ENCODE measurements at places on chromosomes 16 and 17.
A peak's percentile ranks its signal among the peaks of the same experiment; 100 is the strongest.

GRCh38 chr17:64741038-64741641 is 79.0 kb upstream of the SMURF2 start:
- DNase-seq = no peak

GRCh38 chr16:73670836-73671820 is 623.2 kb upstream of the ZFHX3 start:
- DNase-seq = no peak

DNA sequence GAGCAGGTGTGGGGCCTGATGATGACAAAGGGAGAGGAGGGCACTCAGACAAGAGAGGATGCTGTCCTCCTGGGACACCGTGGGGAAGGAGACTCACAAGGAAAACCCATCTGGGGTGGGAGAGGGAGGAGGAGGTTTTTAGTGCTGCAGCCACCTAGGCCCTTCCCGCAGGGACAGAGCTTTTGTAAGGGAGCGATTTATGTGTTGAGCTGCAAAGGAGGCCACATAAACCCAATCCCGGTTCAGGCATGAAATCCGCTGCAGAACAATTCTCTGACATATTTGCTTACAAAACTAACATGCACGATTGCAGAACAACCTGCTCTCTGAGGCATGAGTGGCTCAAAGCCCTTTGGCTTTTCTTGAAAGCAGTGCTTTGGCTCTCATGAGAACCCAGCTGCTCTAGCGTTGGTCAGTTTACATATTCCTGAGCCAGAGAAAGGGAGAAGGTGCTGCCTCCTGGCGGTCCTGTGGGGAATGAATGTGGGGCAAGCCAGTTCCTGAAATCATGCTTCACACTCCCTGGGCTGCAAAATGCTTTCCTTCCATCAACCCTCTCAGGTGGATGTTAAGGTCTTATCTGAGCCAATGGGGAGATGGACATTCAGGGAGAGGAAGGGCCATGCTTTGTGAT is 122.4 kb upstream of the NLRP1 start:
- peak; percentile 6 for DNase-seq

DNA sequence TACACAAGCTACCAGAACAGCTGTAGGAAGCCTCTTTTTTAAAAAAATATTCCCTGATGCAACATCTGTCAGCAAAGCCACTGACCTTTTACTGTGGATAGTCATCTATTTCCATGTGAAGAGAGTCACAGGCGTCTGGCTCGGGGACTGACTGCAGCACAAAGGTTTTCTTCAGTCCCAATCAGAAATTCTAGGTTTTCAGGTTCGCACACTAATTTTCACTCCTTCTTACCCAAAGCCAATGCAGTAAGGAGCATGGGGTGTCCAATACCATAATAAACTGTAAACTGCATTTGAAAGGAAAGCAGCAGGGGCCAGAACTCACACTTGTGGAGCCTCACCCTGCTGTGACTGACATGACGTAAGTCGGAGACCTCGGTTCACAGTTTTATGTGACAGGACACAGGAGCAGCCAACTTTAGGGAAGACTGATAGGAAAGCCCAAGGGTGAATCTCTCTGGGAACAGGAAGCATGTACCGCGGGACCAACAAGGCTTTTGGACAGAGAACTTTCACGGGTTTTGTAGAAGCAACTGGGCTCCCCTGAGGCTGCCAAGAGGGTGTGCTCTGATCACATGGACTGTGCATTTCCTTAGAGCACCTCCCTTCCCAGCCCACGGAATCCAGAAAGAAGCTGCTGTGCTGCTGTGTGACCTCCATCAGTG is 9.1 kb upstream of the TMEM100 start:
- DNase-seq = no peak

GRCh38 chr16:73565263-73565662 is 517.3 kb upstream of the ZFHX3 start:
- DNase-seq = no peak

- no peak for DNase-seq
These were observed 49.1 kb upstream of the PMFBP1 start for GRCh38 chr16:72220875-72221629.

DNA sequence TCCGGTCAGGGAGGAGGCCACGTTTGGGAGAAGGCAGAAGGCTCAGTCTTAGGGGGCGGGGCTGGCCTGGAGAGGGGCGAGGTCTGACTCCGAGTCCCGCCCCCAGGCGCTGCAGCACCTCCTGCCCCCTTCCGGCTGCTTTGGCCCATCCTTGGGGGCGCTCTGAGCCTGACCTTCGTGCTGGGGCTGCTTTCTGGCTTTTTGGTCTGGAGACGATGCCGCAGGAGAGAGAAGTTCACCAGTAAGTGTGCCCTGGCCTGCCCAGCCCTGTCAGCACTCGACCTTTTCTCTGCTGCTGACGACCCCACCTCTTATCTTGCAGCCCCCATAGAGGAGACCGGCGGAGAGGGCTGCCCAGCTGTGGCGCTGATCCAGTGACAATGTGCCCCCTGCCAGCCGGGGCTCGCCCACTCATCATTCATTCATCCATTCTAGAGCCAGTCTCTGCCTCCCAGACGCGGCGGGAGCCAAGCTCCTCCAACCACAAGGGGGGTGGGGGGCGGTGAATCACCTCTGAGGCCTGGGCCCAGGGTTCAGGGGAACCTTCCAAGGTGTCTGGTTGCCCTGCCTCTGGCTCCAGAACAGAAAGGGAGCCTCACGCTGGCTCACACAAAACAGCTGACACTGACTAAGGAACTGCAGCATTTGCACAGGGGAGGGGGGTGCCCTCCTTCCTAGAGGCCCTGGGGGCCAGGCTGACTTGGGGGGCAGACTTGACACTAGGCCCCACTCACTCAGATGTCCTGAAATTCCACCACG is 1.5 kb downstream of the TNFRSF12A start:
- DNase-seq = peak; percentile 63

GRCh38 chr16:73669535-73670274 is 621.8 kb upstream of the ZFHX3 start:
- no peak for DNase-seq

GRCh38 chr17:48333034-48333530 is 96.9 kb downstream of the SKAP1 start:
- DNase-seq = no peak

Measured in activated CD8-positive, alpha-beta memory T cell treated with anti-CD3 and anti-CD28 coated beads for 1 hour (primary cell).